K562 (cell line): ENCODE measurements at places on chromosomes 2 and 18. TPM values are rescaled to one million over a fixed set of nuclear protein-coding genes. Genes with fewer than 3 reads are reported as not detected.

Gene ALPP
- 0.03 TPM in 1 of 2 replicates, not detected in the other for polyA plus RNA-seq

Gene RGPD4
- polyA plus RNA-seq = not detected in 2 replicates

Gene SIX2
- not detected in 2 replicates for polyA plus RNA-seq

Gene MLPH
- polyA plus RNA-seq = not detected in 2 replicates

Gene VWC2L
- not detected in 2 replicates for polyA plus RNA-seq

Gene UGT1A4
- not detected in 2 replicates for polyA plus RNA-seq

Gene ATG16L1
- 17.2 and 21.3 TPM in 2 replicates for polyA plus RNA-seq

GRCh38 chr18:62518460-62519375 lies 4.1 kb upstream of the ZCCHC2 start:
- DNase-seq = no peak

GRCh38 chr2:212465456-212465855 lies 73.1 kb downstream of the ERBB4 start:
- DNase-seq = no peak

DNA sequence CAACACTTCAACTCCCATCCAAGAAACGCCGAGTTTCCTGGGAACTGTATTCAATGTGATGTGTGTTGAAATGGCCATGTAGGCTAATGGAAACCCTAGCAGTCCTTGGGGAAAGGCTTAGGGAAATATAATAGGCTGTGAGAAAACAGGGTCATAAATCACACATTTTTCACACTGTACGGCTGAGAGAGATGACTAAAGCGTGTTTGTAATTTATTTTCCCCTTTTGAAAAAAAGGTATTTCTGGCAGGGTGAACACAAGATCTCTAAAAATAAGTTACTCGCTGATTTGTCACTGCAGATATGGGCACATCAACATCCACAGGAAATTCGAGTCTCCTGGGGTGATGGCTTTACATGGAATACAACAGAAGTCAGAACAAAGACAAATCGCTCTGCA lies 109.6 kb upstream of the ST6GAL2 start:
- no peak for DNase-seq

DNA sequence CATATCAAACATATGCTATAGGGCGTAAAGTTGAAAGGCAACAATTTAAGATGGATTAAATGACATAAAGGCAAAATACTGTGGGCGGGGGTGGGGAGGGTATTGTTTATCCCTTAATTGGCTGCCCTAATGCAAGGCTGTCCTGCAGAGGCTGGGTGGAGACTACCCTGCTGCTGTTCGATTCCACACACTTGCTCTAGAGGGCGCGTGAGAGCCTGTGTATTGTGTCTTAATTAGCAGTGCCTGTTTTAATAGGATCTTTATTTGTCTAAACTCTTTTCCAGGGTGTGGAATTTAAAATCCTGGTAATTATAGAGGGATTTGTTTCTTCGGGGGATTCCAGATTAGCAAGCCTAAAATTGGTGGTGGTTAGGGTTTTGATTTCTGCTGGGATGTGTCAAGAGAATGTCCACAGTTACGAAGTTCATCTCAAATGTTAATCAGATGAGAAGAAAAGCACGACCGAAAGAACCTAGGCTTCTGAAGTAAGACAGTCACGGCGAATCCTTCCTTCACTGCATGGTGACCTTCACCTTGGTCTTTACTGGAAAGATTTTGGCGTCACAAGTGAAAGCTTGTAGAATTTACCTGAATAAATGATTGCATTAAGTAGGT lies 103.5 kb upstream of the MAP3K20 start:
- DNase-seq = peak; percentile 76

GRCh38 chr2:224837066-224837465 lies 120.9 kb upstream of the CCDC195 start:
- DNase-seq = no peak

DNA sequence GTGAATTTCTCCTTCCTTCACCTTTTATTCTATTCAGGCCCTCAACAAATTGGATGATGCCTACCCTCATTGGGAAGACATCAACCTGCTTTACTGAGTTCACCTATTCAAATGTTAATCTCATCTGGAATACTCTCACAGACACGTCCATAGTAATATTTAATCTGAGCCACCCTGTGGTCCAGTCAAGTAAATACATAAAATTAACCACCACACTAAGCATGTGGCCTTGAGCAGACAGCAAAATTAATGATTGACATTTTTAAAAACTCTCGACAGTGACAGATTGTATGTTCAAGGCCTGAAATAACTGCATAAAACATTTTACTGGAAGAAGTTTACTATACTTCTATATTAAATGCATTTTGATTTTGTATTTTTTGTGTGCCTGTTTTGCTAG lies 540.6 kb upstream of the GCFC2 start:
- no peak for DNase-seq

DNA sequence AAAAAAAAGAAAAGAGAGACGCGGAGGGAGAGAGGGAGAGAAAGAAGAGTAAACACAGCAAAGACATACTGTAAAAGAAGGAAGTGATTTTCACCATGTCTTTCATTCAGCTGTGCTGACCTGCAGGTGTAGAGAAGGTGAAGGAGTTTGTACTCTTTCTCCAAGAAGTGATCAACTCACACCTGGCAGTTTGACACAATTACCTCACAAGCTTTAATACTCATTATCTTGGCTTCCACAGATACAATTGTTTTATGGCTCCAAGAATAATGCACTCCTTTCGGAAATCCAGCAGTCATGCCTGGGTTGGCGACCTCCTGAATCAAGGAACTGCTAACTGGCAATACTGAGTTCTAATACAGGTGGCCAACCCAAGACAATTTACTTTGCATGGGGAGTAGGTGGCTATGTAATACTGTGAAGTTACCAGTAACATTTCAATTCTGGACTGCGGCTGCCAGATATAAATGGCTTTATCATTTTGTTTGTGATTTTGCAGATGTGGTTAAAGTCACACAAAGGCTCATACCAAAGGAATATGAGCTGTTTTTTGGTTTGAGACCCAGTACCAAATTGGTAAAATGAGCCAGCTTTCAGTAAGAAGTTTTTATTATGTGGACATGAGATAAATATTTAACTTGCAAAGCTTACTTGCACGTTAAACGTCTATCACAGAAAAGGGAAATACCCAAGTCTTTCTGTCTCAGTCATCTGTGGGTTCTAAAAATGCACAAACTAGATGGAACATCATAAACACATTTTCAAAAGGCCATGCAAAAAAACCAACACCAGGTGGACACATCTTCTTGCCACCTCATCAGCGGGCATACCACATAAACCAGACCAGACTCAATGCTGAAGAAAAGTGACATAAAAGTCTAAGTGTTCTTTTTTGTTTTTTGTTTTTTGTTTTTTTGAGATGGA lies 69.3 kb downstream of the NCKAP5 start:
- DNase-seq = no peak

DNA sequence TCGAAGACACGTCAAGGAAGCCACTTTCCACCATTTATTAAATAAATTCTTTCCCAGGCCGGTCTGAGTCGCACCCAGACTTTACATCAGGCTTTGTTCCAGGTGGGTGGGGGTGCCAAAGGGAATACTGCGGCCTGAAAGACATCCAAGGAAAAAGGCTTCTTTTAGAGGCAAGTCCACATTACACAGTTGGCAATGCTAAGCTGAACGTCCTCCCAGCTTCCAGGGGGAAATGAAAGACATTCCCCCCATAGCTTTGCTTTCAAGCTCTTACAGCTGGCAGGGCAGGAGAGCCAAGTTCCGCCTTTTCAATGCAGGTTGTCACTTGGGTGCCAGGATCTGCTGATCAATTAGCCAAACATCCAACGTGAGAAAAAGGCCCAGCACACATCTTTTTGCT lies 36.5 kb upstream of the PTPN4 start:
- no peak for DNase-seq

DNA sequence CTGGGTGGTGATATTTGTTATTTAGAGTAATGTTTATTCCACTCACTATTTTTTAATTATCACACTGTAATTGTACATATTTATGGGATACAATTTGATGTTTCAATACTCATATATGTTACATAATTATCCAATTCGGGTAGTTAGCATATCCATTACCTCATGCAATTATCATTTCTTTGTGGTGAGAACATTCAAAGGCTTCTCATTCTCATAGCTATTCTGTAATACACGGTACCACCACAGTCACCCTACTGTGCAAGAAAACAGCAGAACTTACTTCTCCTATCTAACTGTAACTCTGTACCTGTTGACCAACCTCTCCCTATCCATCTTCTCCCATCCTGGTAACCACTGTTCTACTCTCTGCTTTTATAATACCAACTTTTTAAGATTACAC lies 4.6 kb downstream of the TBC1D8 start:
- DNase-seq = no peak

DNA sequence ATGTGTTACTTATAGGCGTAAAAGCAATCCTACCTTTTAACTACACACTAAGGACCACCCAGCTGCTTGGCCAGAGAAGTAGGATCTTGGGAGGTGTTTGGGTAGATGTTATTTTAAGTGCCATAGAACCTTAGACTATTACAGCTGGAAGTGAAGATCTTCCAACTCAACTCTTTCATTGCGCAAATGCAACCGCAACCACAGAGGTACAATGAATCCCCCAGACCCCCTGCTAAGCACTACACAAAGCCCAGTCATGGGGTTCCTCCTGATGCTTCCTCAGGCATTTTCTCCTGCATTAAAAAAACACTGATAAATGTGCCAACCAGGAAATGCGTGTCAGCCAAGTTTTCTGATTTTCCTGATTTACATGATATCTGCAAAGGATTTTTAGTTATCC lies 246.0 kb downstream of the LRRTM1 start:
- DNase-seq = no peak

GRCh38 chr2:85173909-85174308 lies 40.7 kb downstream of the TCF7L1 start:
- no peak for DNase-seq

DNA sequence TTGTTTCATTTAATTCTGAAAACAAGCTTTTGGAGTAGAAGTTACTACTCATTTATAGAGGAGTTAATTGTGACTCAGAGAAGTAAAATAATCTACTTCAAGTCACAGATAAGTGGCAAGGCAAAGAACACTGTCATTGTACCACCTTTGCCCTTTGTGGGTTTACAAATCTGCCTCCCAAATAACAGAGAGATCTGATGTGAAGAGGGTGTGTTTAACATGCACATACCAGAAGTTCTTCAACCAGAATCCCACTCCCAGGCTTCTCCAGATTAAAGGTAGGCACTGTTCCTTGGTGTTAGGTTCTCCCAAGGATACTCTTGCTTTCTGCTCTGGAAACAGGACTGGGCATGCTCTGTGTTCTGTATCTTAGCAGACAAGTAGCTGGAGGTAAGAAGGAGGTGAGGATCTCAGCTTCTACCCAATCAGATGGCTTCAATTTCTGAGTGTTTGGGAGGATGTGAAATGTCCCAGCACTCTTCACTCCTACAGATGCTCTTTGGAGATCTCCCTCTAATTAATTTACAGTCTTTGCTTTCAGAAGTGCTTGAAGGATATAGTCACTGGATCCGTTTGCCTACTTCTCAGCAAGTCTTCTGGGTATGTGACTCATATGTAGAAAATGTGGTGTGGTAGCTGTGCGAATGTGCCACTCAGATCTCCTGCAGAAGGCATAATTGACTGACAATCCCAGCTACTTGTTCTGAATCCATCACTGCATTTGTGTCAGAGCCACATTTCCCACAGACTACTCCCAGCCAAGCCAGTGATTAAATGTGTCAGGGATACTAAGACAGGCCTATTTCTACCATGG lies 111.1 kb downstream of the KLHL14 start:
- no peak for DNase-seq

DNA sequence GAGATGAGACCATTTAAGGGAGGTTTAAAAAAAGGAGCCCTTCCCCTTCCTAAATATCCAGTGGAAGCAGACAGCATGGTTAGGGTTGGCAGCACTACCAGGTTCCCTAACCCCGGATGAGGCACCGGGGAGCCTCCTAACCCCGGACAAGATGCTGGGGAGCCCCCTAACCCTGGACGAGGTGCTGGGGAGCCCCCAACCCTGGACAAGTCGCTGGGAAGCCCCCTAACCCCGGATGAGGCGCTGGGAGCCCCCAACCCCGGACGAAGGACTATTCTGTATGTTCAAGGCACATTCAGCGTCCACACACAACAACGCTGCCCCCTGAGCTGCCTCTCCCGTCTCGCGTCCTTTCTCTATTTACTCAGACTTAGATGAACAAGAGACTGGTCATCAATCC lies 51.9 kb downstream of the ANKMY1 start:
- no peak for DNase-seq

DNA sequence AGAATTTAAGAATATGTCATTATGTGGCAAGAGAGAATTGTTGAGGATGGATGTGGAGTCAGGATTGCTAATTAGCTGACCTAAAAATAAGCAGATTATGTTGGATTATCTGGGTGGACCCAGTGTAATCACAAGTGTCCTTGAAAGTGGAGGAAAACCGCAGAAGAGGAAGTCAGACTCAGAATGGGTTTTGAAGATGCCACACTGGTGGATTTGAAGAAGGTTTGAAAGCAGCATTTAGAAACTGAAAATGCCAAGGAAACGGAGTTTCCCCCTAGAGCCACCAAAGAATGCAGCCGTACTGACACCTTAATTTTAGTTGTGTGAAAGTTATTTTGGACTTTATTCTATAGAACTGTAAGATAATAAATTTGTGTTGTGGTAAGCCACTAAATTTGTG lies 41.6 kb upstream of the DPP10 start:
- no peak for DNase-seq

DNA sequence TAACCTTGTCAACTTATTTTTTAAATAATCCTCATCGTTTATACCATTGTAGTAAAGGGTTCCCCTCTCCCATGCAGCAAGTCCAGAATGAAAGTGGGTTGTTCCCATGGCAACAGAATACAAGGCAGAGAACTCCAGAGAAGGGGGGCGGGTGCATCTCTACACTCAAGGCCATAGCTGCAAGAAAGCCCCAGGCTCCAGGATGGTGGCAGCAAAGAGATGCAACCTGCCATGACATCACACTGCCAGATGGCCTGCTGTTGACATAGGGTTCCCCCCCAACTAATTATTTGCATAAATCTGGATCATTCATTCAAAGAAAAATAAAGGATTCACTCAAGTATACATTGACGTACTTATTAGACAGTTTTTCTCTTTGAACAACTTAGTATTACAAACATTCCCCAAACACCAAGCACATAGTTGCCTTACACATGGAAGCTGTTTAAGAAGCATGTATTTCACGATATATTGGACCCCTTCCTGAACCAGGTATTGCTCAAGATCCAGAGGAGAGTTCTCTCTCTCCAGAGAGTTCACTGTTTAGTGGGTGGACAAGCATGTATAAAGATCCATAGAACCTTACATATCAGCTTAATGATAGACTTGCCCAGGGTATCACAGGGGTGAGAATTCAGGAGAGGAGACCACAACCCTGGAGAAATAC lies 87.4 kb upstream of the KLF7 start:
- DNase-seq = no peak

DNA sequence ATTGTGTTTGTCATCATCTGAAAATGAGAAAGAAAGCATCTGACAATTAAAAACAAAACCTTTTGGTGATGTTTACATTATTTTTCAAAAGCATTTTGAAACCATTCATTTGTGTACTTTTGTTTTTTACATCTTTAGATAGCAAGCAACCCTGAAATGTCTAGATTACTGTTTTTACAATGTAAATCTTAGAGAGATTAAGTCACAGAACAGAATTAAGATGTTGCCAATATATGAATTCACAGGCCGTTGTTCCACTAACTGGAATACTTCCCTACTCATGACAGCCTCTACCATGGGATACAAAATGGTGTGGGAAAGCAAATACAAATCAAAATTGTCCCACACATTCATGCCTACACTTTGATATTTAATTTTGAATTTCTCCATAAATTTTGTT lies 480.0 kb upstream of the ZEB2 start:
- DNase-seq = no peak

GRCh38 chr2:26534865-26535662 lies 57.1 kb upstream of the OTOF start:
- no peak for DNase-seq
